ENCODE measurements at places on chromosomes 6 and 20.

- DNase-seq: no peak
These were observed 23.7 kb downstream of the SERPINB1 start for GRCh38 chr6:2817903-2818443.

DNA sequence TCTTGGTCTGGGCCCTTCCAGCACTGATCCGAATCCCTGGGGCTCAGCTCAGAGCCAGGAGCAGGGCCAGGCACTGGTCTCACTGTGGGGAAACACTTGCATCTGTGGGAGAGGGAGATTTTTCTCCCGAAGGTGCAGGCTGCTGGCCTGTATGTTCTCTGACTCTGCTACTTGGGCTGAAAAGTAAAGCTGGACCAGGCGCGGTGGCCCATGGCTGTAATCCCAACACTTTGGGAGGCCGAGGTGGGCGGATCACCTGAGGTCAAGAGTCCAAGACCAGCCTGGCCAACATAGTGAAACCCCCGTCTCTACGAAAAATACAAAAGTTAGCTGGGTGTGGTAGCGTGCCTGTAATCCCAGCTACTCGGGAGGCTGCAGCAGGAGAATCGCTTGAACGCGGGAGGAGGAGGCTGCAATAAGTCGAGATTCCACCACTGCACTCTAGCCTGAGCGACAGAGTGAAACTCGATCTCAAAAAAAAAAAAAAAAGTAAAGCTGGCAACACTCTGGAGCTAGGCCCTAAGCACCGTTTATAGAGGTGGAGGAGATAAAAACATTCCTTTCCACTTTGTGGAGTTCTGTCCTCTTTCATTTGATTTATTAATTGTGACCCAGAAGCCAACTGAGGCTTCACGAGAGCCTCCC lies 41.7 kb downstream of the JPH2 start:
- no peak for DNase-seq

- DNase-seq: no peak
These were observed 56.5 kb upstream of the TENT5A start for GRCh38 chr6:81808851-81809570.

DNA sequence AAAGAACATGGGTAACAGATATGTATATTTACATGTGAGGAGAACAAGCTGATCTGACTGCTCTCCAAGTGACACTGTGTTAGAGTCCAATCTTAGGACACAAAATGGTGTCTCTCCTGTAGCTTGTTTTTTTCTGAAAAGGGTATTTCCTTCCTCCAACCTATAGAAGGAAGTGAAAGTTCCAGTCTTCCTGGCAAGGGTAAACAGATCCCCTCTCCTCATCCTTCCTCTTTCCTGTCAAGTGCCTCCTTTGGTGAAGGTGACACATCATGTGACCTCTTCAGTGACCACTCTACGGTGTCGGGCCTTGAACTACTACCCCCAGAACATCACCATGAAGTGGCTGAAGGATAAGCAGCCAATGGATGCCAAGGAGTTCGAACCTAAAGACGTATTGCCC lies 5.2 kb downstream of the HFE start:
- no peak for DNase-seq

- DNase-seq: no peak
These were observed 8.8 kb upstream of the VSX1 start for GRCh38 chr20:25090492-25091429.

DNA sequence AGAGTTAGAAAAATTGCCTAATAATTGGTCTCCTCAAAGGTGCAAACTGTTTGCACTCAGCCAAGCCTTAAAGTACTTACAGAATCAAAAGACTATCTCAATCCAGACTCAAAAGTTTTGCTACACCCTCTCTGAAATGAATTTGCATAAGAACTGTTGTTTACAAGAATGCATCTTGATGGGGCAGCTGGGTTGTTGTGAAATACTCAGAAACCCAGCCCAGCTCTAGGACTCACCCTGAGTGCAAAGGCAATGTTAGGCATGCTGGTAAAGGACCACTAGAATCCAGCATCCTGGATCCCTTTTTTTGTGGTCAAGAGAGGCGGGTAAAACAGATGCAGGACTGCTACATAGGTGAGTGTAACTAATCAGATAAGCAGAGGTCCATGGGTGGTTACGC lies 700.2 kb downstream of the EYS start:
- no peak for DNase-seq

DNA sequence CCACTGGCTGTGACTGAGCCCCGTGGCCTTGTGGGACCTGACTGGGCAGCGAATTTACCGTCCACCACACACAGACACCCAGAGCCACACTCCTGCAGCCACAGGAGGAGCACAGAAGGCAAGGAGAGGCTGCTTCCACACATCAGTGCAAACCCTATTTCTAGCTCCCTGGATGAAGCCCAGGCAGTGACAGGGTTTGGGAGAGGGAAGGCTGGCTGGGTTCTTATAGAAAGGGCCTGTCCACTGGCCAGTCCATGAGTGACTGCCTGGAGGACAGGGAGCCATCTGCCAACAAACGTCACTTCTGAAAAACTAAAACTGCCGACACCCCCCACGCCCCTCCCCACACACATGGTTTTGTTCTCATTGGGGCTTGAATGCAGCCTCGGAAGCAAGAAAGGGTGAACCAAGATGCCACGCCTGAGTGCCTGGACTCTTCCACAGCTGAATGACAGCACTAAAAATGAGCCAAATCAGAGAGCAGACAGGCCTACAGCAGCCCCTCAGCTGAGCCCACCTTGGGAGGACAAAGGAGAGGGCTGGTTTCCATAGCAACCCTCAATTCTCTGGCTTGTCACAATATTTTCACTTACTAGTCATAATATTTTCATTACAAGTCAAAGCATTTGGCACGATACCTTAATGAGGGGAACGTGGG lies 38.4 kb downstream of the RRBP1 start:
- no peak for DNase-seq

GRCh38 chr6:156720691-156721685 lies 56.2 kb upstream of the ARID1B start:
- no peak for DNase-seq

DNA sequence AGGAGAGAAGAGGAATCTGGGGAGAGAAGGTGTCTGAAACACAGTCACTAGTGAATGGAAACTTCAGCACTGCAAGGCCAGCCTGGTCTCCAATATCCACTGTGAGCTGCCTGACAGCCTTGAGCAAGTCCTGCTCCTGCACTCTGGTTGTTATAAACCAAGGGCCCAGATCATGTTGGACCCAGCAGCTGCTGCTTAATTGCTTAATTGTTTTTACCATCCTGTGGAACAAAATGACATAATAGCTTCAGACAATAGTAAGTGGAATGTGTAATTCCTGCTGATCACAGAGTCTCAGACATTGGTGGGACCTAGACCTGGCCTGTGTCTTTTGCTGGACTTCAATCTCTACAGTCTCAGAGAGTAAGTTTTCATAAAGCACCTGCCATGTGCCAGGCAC lies 833.7 kb downstream of the TFAP2A start:
- DNase-seq: no peak

- no peak for DNase-seq
These were observed 213.5 kb upstream of the SNX9 start for GRCh38 chr6:157609556-157609955.

DNA sequence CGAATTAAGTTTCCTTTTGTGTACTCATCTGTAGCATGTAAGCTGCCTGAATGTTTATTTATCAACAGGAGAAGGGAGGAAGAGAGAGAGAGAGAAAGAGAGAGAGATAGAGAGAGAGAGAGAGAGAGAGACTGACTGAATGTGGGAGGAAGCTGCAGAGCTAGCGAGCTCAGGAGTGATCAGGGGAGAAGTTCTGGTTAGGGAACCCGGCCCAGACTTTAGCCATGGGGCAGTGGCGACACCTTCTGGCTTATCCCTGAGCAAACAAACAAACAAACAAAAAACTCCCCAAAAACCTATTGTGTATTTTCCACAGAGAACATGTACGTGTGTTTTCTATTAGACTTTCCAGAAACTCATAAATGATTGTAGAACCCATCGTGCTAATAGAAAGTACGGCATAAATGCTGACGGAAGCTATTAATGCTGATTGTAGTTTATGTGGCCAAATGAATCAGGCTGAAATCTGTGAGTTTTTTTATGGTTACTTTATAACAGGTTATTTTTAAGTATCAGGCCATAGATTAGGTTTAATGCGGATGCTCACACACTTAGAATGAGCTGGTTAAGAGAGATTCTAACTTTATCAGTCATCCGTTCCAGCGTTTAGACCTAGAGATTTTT lies 92.8 kb downstream of the CLIC5 start:
- peak; percentile 59 for DNase-seq

DNA sequence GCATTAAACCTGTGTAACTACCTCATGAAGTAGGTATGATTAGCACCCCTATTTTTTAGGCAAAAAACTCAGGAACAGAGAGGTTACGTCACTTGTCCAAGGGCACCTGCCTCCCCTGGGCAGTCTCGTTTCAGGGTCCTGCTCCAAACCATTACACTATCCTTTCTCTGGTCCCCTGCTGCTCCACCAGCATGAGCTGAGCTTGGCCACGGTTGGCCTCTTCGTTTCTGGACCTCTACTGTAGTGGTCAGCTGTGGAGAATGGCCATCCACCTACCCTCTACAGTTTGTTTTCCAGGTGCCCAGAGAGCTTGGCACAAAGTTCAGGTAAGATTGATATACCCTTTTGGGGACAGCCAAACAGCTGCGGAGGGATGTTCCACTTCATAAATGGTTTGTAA lies 16.8 kb downstream of the COX4I2 start:
- no peak for DNase-seq

DNA sequence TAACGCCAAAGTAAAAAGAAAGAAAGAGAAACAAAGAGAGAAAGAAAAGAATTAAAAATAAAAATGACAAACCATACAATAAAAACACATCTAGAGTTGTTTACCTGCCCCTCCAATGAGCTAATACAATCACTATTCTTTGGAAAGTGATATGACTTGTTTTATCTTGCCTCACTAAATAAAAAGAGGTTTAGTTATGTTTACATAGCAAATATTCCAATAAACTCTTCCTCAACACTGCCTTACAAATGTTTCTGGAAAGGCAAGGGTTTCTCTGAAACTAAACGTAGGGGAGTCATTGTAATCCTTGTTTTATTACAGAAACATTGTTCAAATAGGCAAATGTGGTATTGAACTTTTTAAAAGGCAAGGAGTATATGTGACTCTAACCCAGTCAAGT lies 396.2 kb downstream of the EPM2A start:
- no peak for DNase-seq

Data from neuronal stem cell (in vitro differentiated cells).